ENCODE measurements at places on chromosomes 5 and 9.

- no peak for DNase-seq
These were observed 371.2 kb downstream of the NFIB start for GRCh38 chr9:13942695-13943094.

GRCh38 chr5:65209341-65209740 lies 272.4 kb downstream of the ADAMTS6 start:
- no peak for DNase-seq

DNA sequence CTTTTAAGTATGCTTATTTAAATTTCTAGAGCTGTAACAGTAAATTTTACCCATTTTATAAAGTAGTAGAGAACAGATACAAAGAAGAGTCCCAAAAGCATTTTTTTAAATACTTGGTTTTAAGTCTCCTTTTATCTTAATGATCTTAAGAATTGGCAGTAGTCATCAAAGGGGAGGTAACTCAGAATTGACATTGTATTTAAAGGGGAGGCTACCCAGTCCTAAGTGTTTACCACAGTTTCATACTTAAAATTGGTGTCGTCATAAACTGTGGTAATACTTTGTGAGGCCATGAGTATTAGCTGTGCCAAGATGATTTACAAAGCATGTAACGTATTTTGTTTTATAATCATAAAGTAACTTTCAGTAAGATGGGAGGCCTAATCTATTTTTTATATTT lies 14.8 kb downstream of the SLC25A46 start:
- no peak for DNase-seq

DNA sequence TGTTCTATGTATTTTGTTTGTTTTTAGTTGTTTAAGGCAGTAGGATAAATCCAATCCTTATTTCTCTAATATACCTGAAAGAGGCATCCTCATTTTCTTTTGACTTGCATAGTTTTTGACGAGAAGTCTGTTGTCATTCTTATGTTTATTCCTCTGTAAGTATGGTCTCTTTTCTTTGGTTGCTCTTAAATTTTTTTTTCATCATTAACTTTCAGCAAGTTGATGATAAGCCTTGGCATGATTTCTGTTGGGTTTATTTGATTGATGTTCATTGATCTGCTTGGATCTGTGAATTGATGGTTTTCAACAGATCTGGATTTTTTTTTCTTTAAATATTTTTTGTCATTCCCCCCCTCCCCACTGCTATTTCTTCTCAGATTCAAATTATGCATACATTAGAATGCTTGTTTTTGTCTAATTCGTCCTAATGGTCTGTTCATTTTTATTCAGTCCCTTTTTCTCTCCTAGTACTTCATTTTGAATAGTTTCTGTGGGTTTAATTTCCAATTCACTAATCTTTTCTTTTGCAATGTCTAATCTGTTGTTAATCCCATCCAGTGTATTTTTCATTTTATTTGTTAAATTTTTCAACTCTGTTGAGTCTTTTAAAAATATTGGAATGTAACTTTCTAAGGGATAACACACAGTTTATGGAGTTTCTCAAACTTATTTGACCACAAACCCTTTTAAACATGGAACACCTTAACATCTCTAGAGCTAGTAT lies 495.9 kb downstream of the CSNK1G3 start:
- no peak for DNase-seq

- DNase-seq = no peak
These were observed 7.1 kb downstream of the NEK6 start for GRCh38 chr9:124264823-124265233.

GRCh38 chr9:21967169-21967568 lies 27.0 kb downstream of the CDKN2A start:
- no peak for DNase-seq

DNA sequence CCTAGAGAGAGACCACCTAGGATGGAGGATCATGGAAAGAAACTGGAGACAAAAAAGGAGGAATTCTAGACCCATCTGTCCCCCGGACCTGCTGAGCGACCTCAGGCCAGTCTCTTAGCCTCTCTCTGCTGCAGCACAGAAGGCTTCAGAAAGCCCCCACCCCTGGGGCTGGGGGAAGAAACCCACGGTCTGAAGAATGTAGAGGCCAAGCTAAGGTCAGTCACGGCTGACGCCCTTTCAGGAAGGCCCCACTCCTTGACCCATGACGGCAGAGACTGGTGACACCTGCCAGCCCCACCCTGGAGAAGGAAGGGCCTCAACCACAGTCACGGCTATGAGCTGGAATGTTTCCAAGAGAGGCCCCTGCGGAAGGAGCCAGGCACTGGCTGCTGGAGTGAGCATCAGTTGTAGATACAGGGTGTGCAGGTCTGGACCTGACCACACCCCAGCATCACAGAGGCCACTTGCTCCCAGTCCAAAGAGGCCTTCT lies 120.5 kb upstream of the BOD1 start:
- DNase-seq = no peak

GRCh38 chr5:90563108-90563507 lies 4.5 kb downstream of the ADGRV1 start:
- DNase-seq = no peak

- no peak for DNase-seq
These were observed 12.7 kb downstream of the IRF1 start for GRCh38 chr5:132477784-132478365.

DNA sequence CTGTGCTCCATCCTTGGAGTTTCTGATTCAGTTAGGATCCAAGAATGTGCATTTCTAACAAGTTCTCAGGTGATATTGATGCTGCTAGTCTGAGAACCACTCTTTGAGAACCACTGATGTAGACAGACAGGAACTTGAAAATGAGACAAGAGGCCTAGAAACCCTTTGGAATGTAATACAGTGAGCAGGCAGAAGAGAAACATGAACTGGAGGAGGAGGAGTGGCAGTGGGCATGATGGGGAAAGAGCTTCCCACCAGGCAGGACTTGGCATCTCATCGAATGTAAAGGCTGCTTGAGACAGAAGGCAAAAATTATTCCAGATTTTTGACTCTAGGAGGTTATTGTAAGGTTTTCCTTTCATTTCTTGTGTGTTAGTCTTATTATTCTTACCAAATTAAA lies 295.8 kb upstream of the SGCD start:
- no peak for DNase-seq

- DNase-seq = no peak
These were observed 37.8 kb downstream of the RABGAP1 start for GRCh38 chr9:122978601-122979000.

DNA sequence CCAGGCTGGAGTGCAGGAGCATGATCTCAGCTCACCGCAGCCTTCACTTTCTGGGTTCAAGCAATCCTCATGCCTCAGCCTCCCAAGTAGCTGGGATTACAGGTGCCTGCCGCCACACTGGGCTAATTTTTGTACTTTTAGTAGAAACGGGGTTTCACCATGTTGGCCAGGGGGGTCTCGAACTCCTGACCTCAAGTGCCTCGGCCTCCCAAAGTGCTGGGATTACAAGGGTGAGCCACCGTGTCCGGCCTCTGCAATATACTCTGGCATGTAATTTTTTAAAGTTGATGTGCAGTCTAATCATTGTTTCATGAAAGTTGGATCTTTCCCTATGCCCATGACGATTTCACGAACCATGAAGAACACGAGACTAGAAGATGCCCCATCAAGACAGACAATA lies 28.6 kb upstream of the PPP1R26 start:
- no peak for DNase-seq

DNA sequence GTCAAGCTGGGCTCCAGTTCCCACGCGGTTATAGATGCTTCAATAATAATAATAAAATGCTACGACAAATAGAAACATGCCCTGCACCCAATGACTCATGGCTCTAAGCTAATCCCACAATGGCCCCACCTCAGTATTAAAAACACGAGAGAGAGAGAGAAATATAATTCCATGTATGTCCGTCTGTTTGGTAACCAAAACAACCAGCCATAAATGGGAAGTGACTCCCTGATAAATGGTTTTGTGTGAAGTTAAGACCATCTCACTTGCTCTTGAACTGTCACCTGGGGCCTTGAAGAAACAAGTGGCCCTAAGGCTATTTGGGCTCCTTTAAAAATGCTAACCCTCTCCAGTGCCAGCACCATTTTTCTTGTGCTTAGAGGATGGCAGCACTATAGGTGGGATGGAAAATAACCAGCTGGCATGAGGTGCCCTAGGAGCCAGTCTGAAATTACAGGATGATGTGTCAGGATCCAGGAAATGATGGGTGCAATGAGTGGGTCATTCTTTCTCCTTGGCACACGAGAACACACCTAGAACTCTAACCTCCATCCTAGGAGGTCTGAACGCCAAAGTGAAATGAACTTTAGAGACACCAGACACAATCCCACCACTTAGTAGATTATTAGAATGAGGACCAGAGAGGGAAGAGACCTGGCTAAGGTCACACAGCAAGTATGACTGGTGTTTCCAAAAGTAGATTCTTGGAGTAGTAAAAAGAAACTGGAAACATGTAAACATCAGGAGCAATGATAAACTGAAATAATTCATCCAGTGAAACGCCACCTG lies 35.7 kb upstream of the ADRB2 start:
- no peak for DNase-seq

- DNase-seq = no peak
These were observed 6.9 kb upstream of the BARX1 start for GRCh38 chr9:93962017-93962416.

DNA sequence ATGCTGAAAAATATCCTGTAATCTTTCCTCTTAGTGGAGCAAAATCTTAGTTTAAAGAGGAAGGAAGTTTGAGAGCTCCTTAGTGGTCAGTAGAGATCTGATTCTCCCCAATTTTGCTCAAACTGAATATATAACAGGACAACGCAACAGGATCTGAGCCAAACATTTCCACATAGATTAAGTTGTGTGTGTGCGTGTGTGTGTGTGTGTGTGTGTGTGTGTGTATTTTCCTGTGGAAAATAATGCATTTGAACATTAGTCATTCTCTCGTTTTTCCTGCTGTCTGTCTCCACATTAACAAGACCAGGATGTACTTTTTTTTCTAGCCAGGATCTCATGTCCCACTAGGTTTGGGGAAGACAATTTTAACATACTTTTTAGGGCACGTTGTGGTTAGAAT lies 312.1 kb upstream of the CDH18 start:
- no peak for DNase-seq

DNA sequence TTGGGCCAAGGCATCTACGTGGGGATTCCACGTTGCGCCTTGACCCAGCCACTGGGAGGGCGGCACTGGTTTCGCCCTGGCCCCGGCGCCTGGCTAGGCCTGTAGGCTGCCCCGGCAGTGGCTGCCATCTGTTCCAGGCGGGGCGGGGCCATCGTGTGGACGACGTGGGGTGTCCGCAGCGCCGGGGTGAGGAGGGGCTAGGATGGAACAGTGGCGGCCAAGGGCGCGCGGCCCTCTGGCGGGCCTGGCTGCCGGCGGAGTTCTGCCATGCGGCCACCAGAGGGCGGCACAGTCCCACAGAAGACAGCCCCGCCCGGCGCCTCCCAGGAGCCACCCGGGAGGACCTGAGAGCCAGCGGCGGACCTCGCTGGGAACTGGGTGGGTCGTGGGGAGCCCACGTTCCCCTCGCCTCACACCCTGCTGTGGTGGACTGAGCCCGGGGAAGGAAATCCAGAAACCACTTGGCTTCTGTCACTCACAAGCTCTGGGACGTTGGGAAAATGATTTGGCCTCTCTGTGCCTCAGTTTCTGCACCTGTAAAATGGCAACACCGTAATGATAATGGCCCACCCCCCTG lies 22.6 kb upstream of the RAPGEF1 start:
- peak; percentile 72 for DNase-seq

GRCh38 chr5:38420691-38421390 lies 135.6 kb downstream of the LIFR start:
- DNase-seq = peak; percentile 36

DNA sequence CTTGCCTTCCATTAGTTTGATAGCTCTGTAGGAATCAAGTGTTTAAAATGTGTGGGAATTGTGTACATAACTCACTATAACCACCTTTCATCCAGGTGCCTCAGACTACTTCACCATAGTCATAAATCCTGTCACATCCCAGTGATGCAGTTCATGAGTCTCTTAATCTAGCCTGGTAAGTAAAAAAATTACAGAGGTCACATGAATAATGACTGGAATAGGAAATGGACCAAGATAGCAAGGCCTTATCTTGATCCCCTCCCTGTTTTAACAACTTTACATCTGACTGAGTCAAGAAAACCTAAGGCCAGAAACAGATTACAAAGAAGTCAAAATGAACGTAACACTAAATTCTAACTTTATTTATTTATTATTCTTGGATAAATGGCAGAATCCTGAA lies 1.5 kb upstream of the RNF145 start:
- DNase-seq = no peak

- DNase-seq = no peak
These were observed 139.7 kb downstream of the TLE1 start for GRCh38 chr9:81549500-81550206.

GRCh38 chr9:19976226-19976625 lies 187.4 kb upstream of the SLC24A2 start:
- no peak for DNase-seq

- DNase-seq = no peak
These were observed 65.8 kb upstream of the PDE4D start for GRCh38 chr5:59959330-59959729.

DNA sequence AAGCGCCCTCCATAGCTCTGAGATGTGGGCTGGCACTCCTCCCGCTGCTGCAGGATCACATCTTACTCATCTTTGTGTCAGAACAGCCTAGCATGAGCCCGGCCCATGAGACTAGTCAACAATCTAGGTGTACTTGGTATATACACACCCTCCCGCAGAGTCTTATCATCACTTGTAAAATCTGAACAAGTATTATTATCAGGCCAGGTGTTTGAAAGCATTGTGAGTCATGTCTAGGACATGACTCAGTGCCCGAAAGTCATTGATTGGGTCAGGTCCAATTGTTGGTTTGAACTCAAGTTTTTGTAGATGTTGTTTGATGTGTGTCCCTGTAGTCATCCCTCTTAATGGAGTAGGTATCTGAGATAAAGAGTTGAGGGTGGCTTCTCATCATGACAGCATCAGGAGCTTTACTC lies 108.7 kb downstream of the CFAP90 start:
- DNase-seq = no peak

- peak; percentile 58 for DNase-seq
These were observed at the start of gene PPIC for GRCh38 chr5:123036391-123037103. PPIC (minus strand) TSS chr5:123036725; CDS start chr5:123036625, 100 bp downstream.

- no peak for DNase-seq
These were observed 54.1 kb upstream of the ECM2 start for GRCh38 chr9:92589923-92590322.

GRCh38 chr5:35180046-35180445 lies 50.2 kb downstream of the PRLR start:
- DNase-seq = no peak

DNA sequence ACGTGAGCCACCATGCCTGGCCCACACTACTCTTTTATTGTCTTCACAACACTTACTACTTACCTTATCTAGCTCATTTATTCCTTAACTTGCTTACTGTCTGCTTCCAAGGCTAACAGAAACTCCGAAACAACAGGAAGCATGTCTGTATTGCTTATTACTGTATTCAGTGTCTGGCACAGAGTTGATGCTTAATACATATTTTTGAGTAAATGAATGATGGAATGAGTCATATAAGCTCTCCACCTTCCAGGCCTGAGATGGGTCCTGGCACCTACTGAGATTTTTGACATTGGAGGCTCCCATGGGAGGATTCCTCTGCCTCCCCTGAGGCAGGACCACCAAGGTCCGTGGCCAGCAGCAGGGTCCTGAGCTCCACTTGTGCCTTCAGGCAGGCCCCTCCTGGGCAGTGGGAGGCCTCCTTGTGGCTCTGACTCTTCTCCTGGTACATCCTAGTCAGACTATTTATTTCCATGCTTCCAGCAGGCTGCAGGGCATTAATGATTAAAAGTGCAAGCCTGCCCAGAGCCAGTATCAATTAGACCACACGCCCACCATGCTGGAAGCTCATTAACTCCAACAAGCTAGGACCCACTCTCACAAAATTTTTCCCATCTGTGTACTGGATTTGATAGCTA lies 76.5 kb upstream of the CTNNA1 start:
- DNase-seq = no peak
